ENCODE measurements at places on chromosomes 7 and 10.
A peak's percentile ranks its signal among the peaks of the same experiment; 100 is the strongest.

DNA sequence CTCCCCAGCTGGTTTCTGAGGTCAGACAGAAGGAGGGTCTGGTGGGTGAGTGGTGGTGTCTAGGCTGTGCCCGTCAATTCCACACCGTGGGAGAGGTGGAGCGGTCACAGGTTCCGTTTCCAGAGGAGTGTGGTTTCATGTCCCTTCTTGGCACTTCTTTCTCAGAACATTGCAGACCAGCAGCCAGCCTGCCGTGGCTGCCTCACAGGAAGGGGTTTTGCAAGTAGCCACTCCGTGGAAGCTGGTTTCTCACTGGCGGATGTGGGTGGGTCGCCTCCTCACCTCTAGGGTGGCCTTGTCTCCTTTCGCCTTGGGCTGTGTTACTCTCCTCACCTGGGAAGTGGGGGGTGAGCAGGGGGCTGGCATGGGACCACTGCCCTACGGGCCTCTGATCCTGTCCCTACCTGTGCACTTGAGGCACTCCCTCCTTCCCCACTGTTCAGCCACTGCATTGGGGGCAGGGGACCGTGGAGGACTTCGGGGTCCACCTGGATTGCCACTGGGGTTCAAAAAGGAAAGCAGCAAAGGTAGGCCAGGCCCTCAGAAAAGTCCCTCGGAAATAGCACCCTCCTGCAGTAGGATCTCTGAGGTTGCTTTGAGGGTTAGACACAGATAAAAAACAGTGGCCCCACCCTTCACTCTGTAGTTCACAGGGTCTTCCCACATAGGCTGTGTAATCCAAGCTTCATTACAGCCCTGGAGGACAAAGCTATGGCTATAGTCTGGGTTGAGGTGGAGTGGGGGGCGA is 33.9 kb downstream of the TSPAN14 start:
- no peak for DNase-seq

DNA sequence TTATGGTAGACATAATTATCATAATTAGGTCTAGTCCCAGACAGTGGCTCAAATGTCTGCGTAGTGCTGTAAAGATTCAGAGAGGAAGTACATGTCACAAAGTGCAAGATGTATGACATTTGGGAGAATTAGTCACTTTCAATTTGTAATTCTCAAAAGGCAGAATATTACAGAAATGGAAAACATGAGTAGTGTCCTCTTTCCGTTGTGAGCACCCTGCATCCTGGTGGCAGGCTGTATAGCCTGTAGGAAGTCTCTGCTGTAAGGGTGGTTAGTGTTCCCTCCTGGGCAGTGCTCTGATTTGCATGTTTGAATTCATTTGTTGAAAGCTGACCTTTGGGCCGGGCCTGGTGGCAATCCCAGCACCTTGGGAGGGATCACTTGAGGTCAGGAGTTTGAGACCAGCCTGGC is 17.0 kb downstream of the CDK14 start:
- DNase-seq = no peak

GRCh38 chr7:36723291-36723690 is 1.0 kb downstream of the AOAH start:
- no peak for DNase-seq

- DNase-seq = no peak
Measured at GRCh38 chr7:28654110-28654509, 241.8 kb downstream of the CREB5 start.

DNA sequence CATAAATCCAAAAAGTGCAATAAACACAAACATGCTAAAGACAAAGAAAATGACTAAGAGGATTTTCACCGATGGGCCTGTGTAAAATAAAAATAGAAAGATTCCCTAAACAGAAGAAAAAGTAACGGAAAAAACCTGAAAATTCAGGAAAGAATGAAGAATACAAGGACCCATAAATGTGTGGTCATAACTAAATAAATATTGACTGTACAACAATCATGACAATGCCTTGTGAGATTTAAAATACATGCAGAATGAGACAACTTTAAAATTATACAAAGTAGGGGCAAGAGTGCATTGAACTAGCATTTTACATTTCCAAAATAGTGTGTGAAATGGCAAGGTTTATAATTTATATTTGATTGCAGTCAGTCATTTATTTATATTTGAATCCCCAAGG is 409.1 kb upstream of the ANKRD30A start:
- DNase-seq = no peak

DNA sequence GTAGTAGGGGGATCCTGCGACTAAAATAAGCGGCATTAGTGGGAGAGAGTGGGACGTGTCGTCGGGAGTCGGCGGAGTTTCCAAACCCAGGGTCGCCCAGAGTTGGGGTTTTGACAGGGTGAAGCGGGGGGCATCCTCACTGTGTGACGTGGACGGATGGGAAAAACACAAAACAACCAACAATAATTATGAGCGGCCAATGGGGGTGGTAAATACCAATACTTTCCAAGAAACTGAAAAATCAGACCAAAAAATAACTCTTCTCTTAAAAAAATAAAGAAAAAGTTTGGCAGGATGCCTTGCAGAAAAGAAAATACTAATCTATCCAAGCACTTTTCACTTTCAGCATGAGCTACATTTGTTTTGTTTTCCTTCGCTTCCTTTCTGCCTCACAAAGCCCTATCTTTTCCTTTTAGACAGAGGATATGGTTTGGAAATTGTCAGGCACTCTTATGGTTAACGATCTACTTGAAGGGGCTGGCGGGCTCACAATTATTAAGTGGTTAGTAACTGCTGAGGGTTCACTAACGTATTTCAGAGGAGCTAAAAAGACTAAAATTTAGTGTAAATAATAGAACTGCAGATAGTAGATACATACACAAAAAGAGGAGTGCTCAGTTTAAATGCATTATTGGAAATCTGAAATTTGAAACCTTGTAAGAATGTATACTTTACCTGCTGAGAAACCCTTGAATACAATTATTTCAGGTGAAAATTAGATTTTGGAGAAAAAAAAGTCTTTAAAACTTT is 802 bp upstream of the CDK6 start:
- DNase-seq = peak; percentile 18

- DNase-seq = no peak
Measured at GRCh38 chr10:43926875-43927406, 278.3 kb upstream of the ZNF32 start.

GRCh38 chr10:130882906-130883305 is 428.6 kb downstream of the TCERG1L start:
- no peak for DNase-seq

DNA sequence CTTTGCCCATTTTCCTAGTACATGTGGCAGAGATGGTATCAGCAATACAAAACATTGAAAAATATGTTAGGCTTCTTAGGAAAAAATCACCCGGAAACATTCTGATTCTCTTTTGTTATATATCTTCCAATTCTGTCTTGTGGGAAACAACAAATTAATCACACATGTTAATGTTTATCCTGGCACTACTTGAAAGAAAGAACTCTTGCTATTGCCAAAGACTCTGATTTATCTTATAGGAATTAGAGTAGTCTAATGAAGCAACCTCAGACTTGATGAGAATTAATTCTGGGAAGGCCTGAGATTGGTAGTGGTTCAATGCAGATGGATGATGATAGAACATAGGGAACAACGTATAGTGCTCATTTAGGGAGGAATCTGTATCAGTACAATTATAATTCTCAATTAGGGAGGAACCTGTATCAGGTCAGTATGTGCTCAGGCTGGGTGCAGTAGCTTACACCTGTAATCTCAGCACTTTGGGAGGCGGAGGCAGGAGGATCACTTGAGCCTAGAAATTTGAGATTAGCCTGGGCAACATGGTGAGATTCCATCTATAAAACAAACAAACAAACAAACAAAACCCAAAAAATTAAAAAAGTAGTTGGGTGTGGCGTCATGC is 50.7 kb downstream of the TAS2R16 start:
- DNase-seq = peak; percentile 20

- DNase-seq = no peak
Measured at GRCh38 chr10:87660484-87661133, 931 bp downstream of the PAPSS2 start.

DNA sequence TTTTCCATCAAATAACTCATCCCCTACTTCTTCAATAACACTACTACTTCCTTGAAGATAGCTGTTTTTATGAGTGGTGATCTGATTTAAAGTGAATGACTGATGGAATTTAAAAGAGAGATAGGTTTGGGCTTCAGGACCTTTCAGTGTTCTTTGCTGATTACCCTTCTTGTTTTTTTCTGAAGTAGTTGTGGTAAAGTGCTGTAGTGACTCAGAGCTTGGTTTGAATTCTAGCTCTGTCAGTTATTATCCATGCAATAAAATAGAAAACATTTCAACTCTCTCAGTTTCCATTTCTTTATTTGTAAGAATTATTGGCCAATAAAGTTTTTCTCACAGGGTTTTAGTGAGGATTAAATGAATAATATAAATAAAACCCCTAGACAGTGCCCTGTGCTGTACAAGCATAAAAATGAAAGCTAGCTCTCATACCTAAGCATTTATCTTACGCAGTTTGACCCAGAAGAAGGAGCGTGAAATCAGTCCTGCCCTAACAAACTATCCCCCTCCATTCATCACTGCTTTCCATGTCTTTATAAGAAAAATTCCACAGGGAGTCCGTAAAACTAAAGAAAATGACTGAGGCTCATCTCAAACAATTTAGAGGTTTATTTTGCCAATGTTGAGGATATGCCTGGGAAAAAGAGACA is 25.1 kb upstream of the AKAP9 start:
- DNase-seq = no peak

DNA sequence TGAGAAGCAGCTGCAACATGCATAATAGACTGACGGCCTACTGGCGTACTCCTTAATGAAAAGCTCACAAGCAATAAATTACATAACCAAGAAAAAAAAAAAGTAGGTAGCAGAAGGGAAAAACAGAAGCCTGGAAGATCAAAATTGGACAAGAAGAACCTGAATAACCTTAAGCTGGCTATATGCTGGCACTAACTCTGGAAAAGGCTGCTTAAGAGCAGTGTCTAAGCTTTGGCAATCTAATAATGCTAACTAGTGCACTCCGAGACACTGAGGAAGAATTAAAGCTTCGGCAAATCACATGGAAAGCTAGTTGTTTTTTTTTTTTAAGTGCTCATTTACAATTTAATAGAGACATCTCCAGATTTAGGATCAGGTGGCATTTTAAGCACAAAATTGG is 441.9 kb downstream of the PARD3 start:
- DNase-seq = no peak

- DNase-seq = no peak
Measured at GRCh38 chr7:136998495-136998894, 130.0 kb downstream of the CHRM2 start.

DNA sequence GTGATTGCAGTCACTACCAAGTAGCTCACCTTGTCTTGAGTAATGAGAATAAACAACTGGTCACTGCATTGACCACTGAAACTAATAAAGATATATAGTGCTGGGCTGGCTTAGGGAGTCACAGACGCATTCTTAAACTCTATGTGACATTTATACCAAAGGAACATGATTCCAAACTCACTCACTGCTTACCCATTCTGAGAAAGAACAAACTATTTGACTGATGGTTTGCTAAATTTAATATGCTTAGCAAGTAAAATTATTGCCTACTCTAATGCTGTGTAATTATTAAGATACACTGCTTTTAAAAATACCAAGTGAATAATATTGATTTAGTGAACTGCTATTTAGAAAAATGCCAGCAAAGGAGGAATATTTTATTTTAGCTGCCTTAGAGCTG is 191.1 kb downstream of the LRMDA start:
- DNase-seq = no peak

- DNase-seq = no peak
Measured at GRCh38 chr10:85175635-85176034, 847.2 kb downstream of the CCSER2 start.

- no peak for DNase-seq
Measured at GRCh38 chr7:64802699-64803098, 8.5 kb downstream of the ZNF138 start.

GRCh38 chr7:42698600-42699374 is 213.1 kb downstream of the C7orf25 start:
- DNase-seq = no peak

GRCh38 chr10:871951-872403 is 59.5 kb downstream of the LARP4B start:
- no peak for DNase-seq

GRCh38 chr10:2817940-2818636 is 249.3 kb upstream of the PFKP start:
- no peak for DNase-seq

DNA sequence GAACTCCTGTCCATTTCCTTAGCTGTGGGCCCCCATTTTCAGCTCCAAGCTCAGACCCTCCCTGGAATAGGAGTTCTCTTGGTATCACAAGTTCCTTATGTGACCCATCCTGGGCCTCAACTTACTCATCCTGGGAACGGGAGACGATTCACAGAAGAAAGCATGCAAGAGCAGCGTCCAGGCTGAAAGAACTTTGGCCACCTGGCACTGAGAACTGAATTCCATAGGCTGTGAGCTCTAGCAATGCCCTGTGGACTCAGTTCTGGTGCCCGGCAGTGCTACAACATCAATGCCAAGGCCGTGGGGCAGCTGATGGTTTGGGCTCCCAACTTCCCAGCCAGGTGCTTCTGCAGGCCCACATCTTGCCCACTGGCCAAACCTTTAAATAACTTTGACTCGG is 3.9 kb upstream of the CUEDC2 start:
- no peak for DNase-seq

DNA sequence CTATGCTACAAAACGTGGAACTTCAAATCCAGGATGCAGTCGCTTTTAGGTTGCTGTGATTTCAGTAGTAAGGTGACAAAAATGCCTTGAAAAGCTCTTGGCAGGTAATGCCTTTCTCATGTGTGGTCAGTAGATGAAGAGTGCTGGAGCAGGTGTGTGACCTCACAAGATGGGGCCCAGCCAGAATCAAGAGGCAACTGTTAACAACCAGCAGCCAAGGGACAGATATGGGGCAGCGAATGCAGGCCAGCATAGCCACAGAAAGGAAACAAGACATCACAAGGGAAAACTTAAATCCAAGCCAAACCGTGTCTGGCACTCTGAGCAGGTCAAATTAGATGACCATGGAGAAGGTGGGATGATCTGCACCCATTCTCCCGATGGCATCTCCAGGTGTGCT is 12.3 kb downstream of the HUS1 start:
- DNase-seq = no peak

DNA sequence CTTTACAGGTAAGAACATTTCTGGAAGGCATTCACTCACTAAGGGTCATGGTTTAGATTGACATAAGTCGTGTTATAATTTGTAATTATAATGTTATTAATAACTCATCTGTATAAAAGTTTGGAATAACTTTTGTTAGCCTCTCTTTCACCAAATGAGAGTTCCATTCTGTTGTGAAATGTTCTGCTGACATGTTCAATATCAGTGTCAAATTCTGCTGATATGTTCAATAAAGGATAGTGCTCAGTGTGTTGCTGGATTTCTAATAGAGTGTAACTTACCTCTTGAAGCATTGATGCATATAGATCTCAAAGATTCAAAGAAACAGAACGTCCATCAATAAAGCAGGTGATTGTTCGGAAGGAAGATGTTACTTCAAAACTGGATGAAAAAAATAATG is 30.6 kb downstream of the ANLN start:
- no peak for DNase-seq

GRCh38 chr10:57689596-57690297 is 577.9 kb downstream of the IPMK start:
- DNase-seq = no peak

- peak; percentile 41 for DNase-seq
Measured at GRCh38 chr10:85978566-85979358, 387.8 kb downstream of the GRID1 start.

Measured in MCF 10A (cell line).